Thymus (tissue), 14 donors: ENCODE measurements at places on chromosomes 16 and 17. TPM values are rescaled to one million over a fixed set of nuclear protein-coding genes. Genes with fewer than 3 reads are reported as not detected.
A peak's percentile ranks its signal among the peaks of the same experiment; 100 is the strongest.

- peaks cover 22% of the 10 kb centered on the region for H3K4me1 ChIP-seq
- no peak for DNase-seq
- no peak overlapping the region for H3K4me3 ChIP-seq
- peaks cover 70% of the 10 kb centered on the region for H3K27me3 ChIP-seq
- no peaks in the 10 kb centered on the region for H3K36me3 ChIP-seq
Measured at GRCh38 chr16:4313563-4314531, 2.0 kb upstream of the GLIS2 start.

DNA sequence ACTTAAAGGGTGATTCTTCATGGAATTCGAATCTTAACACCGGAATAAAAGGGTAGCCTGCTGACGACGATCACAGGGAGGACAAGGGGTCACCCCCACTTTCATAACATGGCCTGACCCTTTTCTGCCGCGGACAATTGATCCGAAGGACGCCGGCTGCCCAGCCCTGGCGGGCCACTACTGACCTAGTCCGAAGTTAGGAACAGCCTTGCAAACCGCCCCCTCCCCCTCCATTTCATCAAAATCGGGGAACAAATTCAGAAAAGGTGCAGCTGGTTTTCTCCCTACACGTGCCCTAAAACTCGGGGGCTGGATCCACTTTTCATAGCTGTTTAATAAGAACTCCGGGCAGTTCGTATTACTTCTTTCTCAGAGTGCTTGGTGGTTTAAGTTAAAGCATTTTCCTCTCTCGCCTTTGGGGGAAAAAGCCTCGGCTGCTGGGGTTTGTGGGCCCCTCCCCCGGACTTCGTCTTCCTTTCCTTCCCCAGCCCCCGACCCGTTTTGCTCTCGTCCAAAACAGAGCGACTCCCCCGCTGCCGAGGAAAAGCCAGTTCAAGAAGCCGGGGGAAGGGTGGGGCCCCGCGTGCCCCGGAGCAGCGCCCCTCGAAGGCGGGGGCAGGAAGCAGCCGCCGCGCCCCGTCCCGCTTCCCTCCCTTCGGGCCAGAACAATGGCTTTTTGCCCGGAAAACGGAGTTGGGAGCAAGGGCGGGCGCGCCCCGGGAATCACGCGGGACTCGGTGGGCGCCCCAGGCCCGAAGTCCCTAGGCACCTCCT, 641 bp upstream of the CBX2 start:
- H3K4me1 ChIP-seq, result peaks cover 44% of the 10 kb centered on the region
- peaks cover 41% of the 10 kb centered on the region for H3K27me3 ChIP-seq
- H3K27ac ChIP-seq, result no peak overlapping the region
- peak overlapping the region; percentile 83 for H3K4me3 ChIP-seq
- no peak for DNase-seq

CDH1 gene
- 30.9 TPM for total RNA-seq

RGS9 gene
- total RNA-seq, result 1.9 TPM

ALDOC gene
- total RNA-seq, result 18.2 TPM

KRT39 gene
- not detected for total RNA-seq

CCL17 gene
- 32.6 TPM for total RNA-seq

DNA sequence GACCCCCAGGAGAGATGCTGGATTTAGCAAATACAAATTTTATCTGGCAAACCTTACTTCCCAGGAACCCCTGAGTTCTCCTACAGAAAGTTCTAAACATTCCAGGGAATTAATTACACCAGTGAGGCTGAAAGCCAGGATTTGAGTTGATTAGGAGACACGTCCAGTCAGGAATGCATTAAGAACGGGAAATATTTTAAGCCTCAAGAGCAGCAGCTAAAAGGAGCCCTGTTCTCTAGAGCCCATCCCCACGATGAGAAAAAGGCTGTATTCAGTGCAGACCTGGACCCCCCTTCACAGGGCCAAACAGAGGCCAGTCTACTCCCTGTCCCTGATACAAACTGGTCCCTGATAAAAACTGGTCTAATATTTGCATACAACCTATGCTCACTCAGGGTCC, 55.0 kb downstream of the VAT1L start:
- no peaks in the 10 kb centered on the region for H3K36me3 ChIP-seq
- DNase-seq, result no peak
- no peaks in the 10 kb centered on the region for H3K4me1 ChIP-seq
- no peak overlapping the region for H3K4me3 ChIP-seq

- no peak for DNase-seq
- no peak overlapping the region for H3K4me3 ChIP-seq
- H3K27me3 ChIP-seq, result no peaks in the 10 kb centered on the region
- peaks cover 1% of the 10 kb centered on the region for H3K36me3 ChIP-seq
Measured at GRCh38 chr16:89365044-89365467, 125.3 kb downstream of the ANKRD11 start.

DNA sequence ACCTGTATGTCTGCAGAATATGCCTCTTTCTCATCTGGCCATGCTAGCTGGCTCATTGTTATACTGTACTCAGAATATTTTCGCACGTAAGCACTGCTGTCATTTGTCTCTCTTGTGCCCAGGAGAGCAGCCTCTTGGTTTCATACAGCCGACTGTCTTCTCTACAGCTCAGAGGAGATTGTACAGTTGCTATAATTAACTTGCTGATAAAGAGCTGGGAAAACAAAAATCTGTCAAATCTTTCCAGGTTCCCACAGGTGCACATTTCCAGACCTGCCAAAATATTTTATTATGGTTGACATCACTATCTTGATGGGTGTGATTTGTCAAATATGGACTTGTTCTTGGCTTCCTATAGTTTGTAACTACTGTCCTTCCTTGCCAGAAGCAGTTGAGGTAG, 122.7 kb downstream of the FTO start:
- H3K36me3 ChIP-seq, result peaks cover 9% of the 10 kb centered on the region
- H3K4me1 ChIP-seq, result peaks cover 9% of the 10 kb centered on the region
- no peak for DNase-seq
- no peak overlapping the region for H3K27ac ChIP-seq
- no peaks in the 10 kb centered on the region for H3K27me3 ChIP-seq

CD300LG gene
- 0.71 TPM for total RNA-seq

SLC12A3 gene
- 0.52 TPM for total RNA-seq

- no peak for DNase-seq
- no peak overlapping the region for H3K27ac ChIP-seq
- H3K4me1 ChIP-seq, result no peaks in the 10 kb centered on the region
- no peaks in the 10 kb centered on the region for H3K27me3 ChIP-seq
- no peak overlapping the region for H3K4me3 ChIP-seq
Measured at GRCh38 chr17:17541640-17542001, 45.4 kb upstream of the RASD1 start.
